ENCODE measurements at places on chromosomes 2 and 18.

- no peak for DNase-seq
Measured at GRCh38 chr2:18464913-18465312, 95.5 kb downstream of the RDH14 start.

- no peak for DNase-seq
Measured at GRCh38 chr2:232772531-232772930, 3.8 kb downstream of the KCNJ13 start.

DNA sequence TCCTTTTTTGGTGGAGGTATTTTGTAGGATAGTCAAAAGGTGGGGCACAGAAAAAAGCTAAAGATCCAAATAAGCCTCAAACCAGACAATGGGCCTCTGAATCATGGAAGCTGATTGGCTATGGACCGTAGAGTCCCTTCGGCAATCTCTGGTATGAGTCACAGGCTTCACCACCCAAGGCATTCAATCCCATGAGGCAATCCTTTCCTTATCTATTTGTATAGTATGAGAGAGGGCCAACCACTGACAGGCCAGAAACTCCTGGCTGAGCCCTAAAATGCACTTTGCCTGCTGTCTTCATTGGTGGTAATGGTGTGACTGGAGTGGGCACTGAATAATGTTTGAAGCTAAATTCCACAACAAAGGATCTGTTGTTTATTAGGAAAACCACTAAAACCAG is 38.7 kb upstream of the MEX3C start:
- no peak for DNase-seq

DNA sequence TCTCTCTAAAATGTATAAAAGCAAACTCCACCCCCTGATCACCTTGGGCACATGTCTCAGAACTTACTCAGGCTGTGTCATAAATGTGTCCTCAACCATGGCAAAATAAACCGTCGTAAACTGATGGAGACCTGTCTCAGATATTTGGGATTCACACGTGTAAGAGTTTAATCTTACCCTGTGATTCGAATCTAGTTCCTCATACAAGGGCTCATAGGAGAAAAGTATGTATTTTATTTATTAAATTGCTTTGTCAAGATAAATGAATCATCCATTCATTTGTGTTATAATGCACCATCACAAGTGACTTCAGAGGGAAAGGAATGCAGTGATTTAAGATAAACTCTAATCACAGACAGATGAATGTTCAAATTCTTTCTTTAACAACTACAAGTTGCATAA is 712.5 kb upstream of the LRATD1 start:
- no peak for DNase-seq

DNA sequence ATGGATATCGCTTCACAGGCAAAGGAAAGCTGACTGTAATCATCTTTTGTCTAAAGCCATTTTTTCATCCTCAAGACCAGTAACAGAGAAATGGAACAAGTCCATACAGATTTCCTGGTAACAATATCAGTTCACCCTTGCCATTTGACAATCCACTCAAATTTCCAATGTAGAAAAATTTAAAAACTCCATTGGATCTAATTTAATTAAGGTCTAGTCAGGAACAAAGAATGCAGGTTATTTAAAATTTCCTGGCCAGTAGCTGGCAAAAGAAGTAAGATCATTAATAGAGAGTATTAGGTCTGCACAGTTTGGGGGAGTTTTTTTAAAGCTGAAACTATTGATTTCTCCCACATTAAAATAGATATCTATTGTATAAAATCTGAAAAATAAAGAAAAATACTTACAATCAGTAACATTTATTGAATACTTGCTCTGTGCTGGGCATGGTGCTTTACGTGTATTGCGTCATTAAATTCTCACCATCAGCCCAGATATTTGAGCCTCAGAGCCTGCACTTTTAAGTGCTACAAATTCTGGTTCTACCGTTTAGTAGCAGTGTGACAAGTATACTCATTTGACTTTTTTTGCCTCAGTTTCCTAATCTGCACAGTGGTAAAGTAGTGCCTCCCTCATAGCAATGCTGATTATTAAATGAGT is 41.8 kb downstream of the SMARCAL1 start:
- DNase-seq = no peak

DNA sequence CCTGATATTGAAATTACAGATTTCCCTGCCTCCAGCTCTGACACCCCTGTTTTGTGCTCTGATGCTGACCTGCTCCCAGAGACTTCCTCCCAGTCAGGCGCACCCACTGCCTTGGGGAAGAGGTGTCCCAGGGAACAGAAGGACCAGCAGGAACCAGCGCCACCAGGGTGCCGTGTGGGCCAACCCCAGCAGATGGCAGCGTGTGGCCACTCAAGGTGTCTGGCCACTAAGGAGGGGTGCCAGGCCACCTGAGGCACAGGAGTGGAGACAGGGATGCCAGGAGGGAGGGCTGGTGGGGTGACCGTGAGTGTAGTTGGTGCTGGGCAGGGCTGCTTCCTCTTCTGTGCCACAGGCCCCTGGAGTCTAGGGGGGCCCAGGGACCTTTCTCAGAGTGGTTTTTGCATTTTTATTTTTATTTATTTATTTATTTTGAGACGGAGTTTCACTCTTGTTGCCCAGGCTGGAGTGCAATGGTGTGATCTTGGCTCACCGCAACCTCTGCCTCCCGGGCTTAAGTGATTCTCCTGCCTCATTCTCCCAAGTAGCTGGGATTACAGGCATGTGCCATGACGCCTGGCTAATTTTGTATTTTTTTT is 56.0 kb downstream of the TEX44 start:
- peak; percentile 69 for DNase-seq

GRCh38 chr2:19786408-19787058 is 115.2 kb downstream of the TTC32 start:
- DNase-seq = no peak

- DNase-seq = no peak
Measured at GRCh38 chr2:152755029-152755428, 36.6 kb downstream of the ARL6IP6 start.

DNA sequence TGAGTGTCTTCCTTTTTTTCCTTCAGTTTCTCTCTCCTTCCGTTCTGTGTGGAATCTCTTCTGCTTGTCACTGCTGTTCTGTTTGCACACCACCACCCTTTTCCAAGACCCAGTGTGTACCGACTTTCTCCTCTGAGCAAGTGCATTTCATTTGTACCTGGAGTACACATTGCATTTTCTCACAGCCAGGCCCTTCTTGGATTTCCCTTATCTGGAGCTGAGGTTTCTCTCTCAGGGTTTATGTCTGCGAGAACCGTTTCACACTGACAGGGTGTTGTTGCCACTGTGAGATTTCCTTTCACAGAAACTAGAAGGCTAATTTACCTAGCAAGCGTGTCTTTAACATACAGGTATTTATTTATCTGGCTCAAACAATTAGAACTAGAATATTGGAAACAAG is 26.2 kb downstream of the NCOA1 start:
- DNase-seq = no peak

DNA sequence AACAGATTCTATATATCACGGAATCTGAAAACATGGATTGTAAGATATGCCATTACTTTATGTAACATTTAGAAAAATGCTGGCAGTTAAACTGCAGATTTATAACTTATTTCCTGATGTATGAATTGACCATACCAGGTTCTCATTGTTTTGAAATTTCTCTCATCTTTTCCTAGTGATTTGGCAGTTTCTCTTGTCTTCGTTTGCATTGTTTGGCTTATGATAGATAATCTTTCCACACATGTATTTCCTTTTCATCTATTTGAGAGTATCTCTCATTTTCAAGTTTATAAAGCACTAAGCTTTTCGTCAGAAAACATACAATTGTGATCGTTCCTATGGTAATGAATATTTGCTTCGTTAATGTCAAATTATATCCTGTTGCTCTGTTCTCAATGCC is 16.3 kb downstream of the NBEAL1 start:
- no peak for DNase-seq

DNA sequence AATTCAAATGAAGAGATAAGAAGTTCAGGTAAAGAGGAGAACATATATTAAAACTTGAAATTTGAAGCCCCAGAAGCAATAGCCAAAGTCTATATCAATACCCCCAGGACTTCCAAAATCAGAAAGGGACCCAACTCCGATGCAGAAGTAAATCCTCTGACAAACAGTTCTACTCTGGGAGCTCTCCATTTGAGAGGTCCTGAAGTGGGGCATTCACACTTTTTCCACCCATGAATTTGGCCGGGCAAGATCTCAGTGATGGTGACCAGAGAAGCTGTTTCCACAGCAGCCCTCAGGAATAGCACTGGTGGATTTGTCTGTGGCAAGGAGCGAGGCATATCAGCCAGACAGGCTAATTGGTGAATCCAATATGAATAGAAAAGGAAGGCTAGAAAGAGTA is 313.6 kb upstream of the MC4R start:
- no peak for DNase-seq

DNA sequence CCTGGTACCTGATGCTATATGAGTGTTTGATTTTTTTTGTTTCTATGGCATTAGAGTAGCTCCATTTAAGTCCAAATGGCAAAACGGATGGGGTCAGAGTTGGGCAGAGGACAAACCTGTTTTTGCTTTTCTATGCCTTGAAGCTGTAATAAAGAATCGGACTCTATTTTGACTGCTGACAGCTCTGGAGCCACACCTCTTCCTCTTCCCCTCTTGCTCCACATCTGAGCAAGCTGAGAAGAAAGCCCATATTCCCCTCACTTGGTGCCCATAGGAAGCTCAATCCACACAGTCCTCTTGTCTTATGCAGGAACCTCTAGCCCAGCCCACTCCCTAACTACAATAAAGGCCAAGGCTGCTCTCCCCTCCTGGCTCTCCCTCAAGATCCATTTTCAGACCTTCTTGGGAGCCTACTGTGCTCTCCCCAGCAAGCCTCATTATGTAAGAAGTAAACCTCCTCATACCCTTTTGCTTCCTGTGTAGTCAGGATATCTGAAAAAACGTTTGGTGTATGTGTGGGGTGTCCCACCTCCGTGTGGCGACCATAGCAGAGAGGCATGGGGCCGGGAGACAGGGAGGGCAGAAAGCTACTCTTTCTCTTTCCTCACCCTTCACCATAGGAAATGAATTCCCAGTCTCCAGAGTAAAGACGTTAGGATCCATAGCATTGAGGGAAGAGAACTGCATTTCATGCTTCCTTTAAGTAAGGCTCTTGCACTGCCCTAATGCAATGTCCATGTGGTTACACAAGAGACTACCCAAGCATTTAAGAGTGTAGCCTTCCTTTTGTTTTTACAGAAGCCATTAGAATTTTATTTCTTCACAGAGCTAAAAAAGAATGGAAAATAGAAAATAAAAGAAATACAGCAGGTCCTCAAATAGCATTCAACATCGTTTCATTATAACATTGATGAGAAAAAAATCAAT is 41.9 kb upstream of the RAPGEF4 start:
- DNase-seq = no peak

DNA sequence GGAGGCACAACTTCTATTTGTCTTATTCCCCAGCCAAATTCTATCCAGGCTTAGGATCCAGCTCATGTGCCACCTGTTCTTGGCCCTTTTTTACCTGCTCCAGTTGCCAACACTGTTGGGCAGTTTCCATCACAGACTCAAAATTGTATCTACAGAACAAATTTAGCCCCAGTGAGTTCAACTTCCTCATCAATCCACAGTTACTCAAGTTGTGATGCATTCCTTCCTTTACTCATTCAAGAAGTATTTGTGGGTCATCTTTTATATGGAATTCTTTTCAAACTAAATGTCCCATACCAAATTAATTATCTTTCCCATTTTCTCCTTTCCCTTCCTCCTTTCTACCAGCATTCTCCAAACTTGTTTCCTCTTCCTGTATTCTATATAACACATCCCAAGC is 12.7 kb upstream of the DDX18 start:
- DNase-seq = no peak

DNA sequence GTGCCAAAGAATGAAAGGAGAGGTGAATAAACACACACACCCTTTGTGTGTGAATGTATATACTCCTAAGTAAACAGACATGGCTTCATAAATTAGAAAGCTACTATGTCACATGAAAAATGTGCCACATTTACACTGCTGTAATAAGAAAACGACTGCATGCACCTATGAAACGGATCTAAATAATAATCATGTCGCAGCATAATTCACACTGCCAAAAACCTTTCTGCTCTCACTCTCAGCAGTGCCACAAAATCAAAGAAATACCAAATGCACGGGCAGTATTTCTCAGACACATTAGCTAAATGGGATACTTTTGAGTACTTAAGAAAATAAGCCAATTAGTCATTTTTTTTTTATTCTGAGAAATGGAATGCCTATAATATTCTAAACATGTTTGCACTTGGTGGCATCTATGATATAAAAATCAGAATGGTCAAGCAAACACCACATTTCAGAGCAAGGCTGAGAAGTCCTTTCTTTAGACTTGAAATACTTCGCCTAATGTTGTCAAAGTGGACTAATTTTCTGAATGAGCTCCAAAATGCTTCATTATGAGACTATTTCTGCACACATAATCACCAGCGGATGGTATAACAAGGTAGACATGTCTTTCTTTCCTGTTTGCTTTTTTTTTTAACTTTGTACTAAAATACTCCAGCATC is 6.6 kb downstream of the BCL11A start:
- no peak for DNase-seq

- no peak for DNase-seq
Measured at GRCh38 chr2:78861546-78861945, 164.0 kb upstream of the REG3G start.
